Activated CD4-positive, alpha-beta T cell treated with anti-CD3 and anti-CD28 coated beads, Interleukin-2, amount 50 U/mL, for 16 hours (primary cell): ENCODE measurements at places on chromosomes 6 and 20.
A peak's percentile ranks its signal among the peaks of the same experiment; 100 is the strongest.

GRCh38 chr6:18389479-18389878 lies 2.3 kb downstream of the RNF144B start:
- DNase-seq = no peak

DNA sequence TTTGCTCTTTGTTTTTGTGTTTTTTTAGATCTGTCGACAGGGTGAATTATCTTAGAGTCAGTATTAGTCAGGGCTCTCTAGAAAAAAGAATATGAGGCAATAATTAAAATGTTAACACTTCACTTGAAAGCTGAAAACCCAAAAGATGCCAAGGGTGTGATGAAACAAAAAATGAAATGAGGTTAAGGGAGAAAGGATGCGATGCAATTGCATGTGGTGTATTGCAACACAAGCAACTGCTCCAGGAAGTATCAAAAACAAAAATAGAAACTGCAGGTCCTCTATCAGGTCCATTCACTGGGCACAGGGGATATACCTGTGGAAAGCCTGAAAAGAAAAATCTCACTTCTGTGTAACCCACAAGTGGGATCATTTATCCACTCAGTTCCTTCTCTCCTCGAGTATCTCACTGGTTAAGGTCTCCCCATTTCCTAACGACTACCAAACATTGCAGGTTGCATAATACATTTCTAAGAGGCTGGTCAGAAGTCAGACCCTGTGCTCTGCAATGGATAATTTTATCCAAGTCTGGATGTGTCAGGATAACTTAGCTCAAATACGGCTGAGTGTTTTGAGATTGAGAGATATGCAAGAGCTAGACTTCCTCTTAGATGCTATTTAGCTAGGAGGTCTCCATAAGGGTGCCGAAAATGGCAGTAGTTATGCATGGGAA lies 257.7 kb upstream of the GJE1 start:
- peak; percentile 5 for DNase-seq

DNA sequence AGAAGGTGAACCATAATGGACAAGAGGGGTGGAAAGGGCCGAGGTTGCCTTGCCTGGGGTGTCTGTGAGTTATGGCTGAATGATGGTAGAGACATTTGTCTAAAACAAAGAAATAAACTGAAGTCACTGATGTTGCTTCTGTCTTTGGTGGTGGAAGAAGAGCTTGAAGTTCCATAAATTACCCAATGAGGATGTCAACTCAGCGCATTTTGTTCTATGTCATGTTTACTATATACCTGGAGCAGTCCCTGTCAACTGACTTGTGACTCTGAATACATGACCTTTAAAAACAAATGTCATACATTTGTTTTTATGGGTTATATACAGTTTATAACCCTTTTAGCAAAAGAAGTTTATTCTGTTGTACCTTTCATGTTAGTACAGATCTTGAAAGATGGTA lies 2.0 kb downstream of the EFHC1 start:
- no peak for DNase-seq

- no peak for DNase-seq
Measured at GRCh38 chr20:51791626-51792025, 10.7 kb downstream of the SALL4 start.

GRCh38 chr6:153947808-153948447 lies 91.1 kb upstream of the OPRM1 start:
- peak; percentile 16 for DNase-seq

GRCh38 chr6:5343998-5344397 lies 82.7 kb downstream of the FARS2 start:
- DNase-seq = no peak

GRCh38 chr20:48275286-48276020 lies 490.2 kb upstream of the SULF2 start:
- DNase-seq = no peak

DNA sequence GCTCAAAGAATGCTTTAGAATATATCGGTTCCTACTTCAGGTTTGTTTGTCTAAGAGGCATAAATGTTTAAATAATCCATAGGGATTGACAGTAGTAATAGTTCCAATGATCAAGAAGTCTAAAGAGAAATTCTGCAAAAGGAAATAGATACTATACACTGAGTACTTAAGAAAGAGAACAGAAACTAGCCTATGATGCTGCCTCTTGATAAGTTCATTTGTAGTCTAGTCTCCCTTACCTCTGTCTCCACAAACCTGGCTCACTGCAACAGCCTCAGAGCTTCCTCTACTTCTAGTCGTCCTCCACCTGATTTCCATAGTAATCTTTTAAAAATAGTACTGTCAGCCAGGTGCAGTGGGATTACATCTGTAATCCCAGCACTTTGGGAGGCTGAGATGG lies 511.8 kb downstream of the LMBRD1 start:
- no peak for DNase-seq

- no peak for DNase-seq
Measured at GRCh38 chr6:100913400-100914276, 32.5 kb upstream of the ASCC3 start.
